ENCODE measurements at places on chromosomes 2 and 18.
A peak's percentile ranks its signal among the peaks of the same experiment; 100 is the strongest.

- DNase-seq: no peak
These were observed 45.0 kb downstream of the ROCK2 start for GRCh38 chr2:11299439-11299838.

DNA sequence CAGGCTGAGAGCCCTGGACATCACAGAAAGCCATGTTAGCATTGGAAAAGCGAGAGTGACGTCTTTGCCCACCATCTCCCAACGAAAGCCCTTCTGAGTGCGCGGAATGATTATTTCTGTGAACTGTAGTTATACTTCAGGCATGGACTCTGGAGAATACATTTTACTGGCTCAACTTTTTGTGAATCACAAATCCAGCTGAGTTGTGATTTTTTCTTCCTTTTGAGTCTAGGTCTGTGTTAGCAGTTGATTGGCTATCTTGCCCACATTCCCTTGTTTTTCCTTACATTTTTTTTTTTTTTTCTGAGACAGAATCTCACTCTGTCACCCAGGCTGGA, 183.1 kb downstream of the INO80D start:
- DNase-seq: peak; percentile 22

- DNase-seq: peak; percentile 28
These were observed 38.8 kb downstream of the NCAPH start for GRCh38 chr2:96374211-96374951.

GRCh38 chr18:22233266-22233665, 63.9 kb downstream of the GATA6 start:
- DNase-seq: no peak
